ENCODE measurements at places on chromosomes 11 and 22.

DNA sequence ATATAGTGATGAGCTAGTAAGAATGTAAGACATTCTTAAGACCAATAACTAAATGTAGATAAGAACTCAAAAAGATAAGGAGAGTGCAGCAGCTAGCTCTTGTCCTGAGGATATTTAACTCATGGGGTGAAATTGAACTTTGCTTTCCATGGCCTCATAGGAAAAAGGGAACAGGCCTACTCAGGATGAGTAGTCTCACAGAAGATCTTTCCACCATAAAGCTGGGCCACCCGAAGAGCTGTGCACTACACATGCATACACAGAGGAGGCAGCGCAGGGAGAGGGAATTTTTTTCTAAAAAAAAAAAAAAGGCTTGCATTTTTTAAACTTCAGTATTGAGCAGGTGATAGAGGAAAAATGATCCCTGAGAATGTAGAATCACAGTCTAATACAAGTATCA is 59.9 kb upstream of the CFAP300 start:
- no peak for DNase-seq

DNA sequence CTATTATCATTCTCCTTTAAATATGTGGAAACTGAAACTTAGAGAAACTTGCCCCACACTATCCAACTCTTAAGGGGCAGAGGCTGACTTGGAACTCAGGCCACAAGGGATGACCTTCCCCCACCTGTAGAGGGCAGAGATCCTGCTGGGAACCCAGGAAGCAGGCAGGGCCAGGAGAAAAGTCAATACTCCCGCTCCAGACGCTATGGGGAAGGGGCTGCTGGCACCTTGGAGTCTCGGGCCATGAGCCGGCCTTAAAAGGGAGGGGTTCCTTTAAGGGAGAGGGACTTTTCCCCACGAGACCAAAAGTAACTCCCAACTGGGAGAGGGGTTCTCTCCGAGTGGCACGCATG is 620 bp upstream of the ANO5 start:
- no peak for DNase-seq

DNA sequence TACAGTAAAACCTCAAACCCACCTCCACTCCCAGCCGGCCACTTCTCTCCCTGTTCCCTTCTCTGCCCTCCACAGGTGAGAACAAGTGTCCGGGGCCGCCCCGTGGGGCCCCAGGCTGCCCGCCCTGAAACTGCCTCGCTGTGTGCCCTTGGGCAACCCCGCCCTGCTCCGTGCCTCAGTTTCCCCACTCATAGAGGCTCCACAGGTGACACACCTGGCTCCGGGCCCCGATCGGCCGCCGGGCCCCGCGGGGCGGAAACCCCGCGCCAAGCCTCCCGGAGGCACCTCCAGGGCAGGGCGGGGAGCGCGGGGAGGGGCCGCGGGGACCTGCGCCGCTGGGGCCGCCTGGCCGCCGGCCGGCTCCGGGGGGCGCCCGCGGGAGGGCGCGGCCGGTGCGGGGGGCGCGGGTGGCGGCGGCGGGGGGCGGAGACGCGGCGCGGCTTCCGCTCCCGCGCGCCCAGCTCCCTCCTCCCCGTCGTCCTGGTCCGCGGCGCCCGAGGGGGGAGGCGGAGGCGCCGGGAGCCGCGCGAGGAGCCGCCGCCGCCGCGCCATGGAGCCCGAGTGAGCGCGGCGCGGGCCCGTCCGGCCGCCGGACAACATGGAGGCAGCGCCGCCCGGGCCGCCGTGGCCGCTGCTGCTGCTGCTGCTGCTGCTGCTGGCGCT is at the start of gene LRP5:
TSS of gene LRP5 (plus strand) at position 475 of the 663 bp plus-strand sequence. CDS start at position 599, 124 bp downstream.
- no peak for DNase-seq

DNA sequence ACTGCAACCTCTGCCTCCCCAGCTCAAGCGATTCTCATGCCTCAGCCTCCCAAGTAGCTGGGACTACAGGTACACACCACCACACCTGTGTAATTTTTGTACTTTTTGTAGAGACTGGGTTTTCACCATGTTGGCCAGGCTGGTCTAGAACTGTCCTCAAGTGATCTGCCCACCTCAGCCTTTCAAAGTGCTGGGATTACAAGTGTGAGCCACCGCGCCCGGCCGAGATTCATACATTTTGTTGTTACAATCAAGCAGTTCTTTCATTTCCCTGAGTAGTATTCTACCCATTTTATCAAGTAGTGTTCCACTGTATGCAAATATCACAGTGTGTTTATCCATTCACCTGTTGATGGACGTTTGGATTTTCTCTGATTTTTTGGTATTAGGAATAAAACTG is 26.6 kb upstream of the SLC35C1 start:
- no peak for DNase-seq

- DNase-seq, result peak; percentile 77
Observed at GRCh38 chr11:3841426-3842350, 929 bp upstream of the RHOG start.

DNA sequence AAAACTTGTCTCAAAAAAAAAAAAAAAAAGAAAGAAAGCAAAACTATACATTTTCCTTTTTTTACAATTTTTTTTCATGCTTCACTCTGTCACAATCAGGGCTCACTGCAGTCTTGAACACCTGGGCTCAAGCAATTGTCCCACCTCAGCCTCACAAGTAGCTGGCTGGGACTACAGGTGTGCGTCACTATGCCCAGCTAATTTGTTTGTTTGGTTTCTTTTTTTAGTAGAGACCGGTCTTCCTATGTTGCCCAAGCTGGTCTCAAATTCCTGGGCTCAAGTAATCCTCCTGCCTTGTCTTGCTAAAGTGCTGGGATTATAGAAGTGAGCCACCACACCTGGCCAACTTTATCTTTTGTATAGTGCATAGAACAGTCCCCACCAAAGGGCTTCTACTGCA is 15.0 kb upstream of the CXCR5 start:
- DNase-seq, result no peak

DNA sequence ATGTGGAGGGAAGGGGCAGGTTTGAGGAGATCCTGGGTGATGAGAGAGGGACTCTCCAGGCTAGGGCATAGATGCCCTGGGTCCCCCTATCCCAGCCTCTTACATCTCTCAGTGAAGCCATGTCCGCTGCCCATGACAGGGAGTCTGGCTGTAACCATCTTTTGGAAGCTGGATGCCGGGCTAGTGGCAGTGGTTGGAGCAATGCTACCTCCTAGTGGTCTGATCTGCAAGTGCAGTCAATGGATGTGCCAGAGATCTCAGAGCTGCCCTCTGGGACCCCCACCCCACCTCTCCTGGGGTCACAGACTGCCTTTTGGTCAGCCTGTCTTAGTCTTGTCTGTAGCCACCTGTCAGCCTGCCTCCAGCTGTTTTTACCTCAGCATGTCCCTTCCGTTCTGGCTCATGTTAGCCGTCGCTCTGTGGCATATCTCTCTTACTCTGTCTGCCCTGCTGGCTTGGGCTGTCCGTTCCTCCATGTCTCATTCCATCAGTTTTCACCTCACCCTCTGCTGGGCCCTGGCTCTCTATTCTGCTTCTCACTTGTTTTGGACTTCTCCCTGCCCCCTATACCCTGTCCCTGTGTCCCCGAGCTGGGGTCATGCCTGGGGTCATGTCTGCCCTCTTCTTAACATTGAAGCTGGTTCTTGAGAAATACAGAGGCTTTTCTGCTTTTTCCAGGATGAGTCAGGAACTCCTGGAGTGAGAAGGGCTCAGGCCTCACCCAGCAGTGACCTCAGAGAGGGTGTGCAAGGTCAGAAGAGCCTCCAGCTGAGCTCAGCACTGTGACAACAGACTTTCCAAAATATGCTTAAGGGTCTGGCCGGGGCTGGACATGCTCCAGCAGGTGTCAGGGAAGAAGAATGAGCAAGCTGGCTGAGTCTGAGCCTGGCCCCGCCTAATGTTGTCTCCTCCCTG is 52.0 kb upstream of the THY1 start:
- DNase-seq, result peak; percentile 88

- DNase-seq, result no peak
Observed at GRCh38 chr22:41964112-41964491, 5.1 kb upstream of the SEPTIN3 start.

- DNase-seq, result no peak
Observed at GRCh38 chr11:128961645-128962044, 19.0 kb upstream of the TP53AIP1 start.

GRCh38 chr11:2136209-2136951 is 2.8 kb downstream of the IGF2 start:
- no peak for DNase-seq

DNA sequence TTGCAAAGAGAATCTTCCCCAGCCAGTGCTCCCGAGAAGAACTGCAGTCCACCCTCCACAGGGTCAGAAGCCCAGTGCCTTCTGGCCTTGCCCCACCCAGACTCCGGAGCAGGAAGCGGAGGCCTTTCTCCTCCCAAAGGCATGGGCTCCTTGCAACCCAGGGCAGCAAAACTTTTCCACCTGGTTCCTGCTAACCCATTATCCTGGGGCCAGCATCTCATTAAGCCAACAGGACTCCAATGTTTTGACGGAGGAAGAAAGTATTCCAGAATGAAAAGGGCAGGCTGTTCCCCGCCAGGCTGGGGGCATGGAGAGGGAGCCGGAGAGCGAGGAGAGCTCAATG is 88.1 kb downstream of the RTL6 start:
- no peak for DNase-seq

- DNase-seq, result no peak
Observed at GRCh38 chr11:116861539-116861938, 24.1 kb upstream of the APOA1 start.

DNA sequence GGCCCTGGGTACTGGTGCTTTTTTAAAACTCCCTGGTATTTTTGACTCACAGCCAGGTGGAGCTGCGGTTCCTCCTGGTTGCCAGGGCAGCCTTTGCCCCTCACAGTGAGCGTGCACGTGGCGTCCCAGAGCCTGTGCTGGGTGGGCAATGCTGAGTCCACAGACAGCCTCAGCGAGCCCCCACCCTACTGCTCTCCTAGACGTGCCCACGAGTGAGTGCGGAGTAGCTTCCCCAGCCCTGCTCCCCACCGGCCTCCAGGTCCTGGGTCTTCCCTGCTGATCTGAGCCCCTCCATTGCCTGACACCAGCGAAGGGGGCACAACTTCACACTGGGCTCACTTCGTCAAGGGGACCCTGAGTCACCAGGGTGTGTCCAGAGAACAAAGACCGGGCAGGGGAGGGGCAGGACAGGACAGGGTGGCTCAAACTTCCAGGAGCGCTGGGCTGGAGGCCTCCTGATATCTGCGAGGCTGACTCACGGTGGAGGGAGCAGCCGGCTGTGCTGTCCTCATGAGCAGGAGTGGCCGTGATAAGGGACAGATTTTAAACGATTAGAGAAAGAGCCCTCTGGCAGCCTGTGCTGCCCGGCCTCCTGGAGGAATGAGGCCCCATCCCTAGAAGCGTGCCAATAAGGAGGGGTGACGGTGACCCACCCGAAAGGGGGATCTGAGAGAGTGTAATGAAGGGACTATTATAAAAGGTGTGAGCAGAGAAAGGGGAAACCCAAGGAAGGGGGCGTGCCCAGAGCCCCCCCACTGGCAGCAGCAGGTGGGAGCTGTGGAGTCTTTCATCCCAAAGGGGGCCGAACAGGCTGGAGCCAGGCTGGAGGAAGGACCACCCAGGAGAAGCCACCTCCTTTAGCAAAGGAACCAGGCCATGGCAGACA is 129.3 kb upstream of the FGF3 start:
- DNase-seq, result no peak

- DNase-seq, result no peak
Observed at GRCh38 chr11:101336155-101336554, 206.5 kb upstream of the PGR start.

- DNase-seq, result no peak
Observed at GRCh38 chr22:29997516-29997915, 82.7 kb upstream of the HORMAD2 start.

DNA sequence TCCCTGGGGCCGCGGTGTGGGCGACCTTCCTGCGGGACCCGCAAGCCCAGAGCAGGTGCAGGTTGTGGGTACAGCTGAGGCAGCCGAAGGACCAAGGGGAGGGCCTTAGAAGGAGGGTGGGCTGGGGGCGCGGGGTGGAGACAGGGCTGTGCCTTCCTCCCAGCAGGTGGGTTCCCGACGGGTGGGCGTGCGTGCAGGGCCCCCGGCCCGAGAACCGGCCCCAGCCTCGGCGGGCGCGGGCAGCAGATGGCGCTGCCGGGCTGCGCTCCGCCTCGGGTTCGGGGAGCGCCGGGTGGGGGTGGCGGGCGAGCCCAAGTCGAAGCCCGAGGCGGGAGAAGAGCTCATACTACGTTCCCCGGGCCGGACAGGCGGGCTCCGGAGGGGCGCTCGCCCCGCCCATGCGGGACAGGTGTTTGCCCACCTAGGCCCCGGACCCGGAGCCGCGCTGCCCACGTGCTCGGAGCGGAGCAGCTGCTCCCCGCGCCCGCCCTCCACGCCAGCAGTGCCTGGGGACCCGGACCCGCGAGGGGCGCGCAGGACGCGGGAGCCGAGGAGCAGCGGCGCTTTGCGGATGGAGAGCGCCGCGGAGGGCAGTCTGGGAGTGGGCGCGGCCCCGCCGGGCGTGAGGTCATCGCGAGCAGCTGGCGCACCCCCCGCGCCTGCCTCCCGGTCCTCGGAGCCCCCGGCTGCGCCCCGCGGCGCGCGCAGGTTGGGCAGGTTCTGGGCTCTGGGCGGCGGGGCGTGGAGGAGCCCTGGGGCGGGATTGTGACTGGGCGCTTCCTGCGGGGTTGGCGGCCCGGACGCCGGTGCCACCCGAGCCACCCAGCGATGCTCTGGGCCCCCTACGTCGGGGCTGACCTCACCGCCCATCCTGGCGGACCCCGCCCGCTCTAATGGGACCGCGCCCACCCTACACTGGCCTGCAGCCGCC is 25.3 kb downstream of the DUSP8 start:
- no peak for DNase-seq

All from stromal cell of bone marrow (primary cell).